ENCODE measurements at places on chromosomes 11 and 22. TPM values are rescaled to one million over a fixed set of nuclear protein-coding genes. Genes with fewer than 3 reads are reported as not detected.
A peak's percentile ranks its signal among the peaks of the same experiment; 100 is the strongest.

GRCh38 chr11:120023120-120023519, 114.8 kb downstream of the TRIM29 start:
- no peaks in the 10 kb centered on the region for H3K27me3 ChIP-seq
- H3K4me1 ChIP-seq, result no peaks in the 10 kb centered on the region
- H3K27ac ChIP-seq, result no peak overlapping the region

- H3K27ac ChIP-seq, result no peak overlapping the region
- H3K27me3 ChIP-seq, result no peaks in the 10 kb centered on the region
- H3K4me1 ChIP-seq, result no peaks in the 10 kb centered on the region
Observed at GRCh38 chr11:128331317-128331716, 256.0 kb downstream of the ETS1 start.

DNA sequence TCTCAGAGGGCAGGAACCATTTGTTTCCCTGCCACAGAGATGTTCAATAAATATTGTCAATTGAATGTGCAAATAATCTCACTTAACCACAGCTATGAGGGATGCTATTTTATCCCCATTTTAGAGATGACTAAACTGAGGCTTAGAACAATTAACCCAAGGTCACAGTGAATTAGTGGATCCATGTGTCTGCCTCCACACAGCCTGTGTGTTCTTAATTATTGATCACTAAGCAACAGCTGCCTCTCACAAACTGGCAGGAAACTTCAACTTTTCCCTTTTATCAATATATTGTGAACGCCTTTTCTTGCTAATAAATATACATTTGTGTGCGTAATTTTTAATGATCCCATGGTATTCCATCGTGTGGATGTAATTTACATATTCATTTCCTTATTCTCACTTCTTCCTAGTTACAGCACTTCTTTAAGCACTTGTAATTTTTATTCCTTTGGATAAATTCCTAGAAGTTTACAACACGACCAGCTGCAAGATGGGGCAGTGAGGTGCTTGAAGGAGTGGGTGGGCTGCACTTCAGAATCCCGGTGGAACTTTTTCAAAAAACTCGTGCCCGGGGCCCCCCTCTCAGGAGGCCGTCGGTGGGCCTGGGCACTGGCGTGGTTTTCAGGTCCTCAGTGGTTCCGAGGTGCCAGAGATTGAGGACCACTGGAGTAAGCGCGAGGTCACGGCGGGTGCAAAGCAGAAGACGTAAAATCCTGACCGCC, 915 bp upstream of the SREBF2 start:
- H3K4me1 ChIP-seq, result peaks cover 32% of the 10 kb centered on the region
- peak overlapping the region; percentile 97 for H3K4me3 ChIP-seq
- peak overlapping the region; percentile 96 for H3K27ac ChIP-seq
- H3K36me3 ChIP-seq, result peaks cover 14% of the 10 kb centered on the region
- DNase-seq, result no peak
- H3K27me3 ChIP-seq, result no peaks in the 10 kb centered on the region

ZFP91 gene
- total RNA-seq, result 32.1 TPM

GRCh38 chr11:132125988-132126871, 755.8 kb downstream of the NTM start:
- H3K4me3 ChIP-seq, result peak overlapping the region; percentile 28
- peak; percentile 41 for DNase-seq
- no peaks in the 10 kb centered on the region for H3K36me3 ChIP-seq
- H3K27ac ChIP-seq, result peak overlapping the region; percentile 54

CHRM1 gene
- 0.73 TPM for total RNA-seq

DNA sequence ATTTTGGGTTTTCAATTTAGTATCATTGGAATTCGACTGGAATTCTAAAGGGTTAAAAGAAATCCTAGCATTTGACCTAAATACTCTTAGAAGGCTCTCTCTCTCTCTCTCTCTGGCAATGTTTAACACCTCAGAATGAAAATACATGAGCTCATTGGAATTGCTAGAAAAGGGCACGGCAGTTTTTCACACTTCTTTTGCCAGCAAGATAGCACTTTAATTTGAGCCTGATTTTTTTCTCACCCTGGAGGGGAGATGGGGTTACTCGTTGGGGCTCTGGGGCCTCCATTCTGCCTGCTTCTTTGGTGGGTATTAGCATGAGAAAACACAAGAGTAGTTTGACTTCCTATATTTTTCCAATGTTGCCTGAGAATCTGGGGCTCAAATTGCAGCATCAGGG, 22.8 kb upstream of the CLMP start:
- no peaks in the 10 kb centered on the region for H3K4me1 ChIP-seq
- no peak overlapping the region for H3K27ac ChIP-seq
- no peak overlapping the region for H3K4me3 ChIP-seq
- H3K27me3 ChIP-seq, result peaks cover 3% of the 10 kb centered on the region
- no peak for DNase-seq

TSGA10IP gene
- not detected for total RNA-seq

MYRF gene
- 6.4 TPM for total RNA-seq

PES1 gene
- 38.7 TPM for total RNA-seq

- H3K36me3 ChIP-seq, result no peaks in the 10 kb centered on the region
- H3K27ac ChIP-seq, result no peak overlapping the region
- no peaks in the 10 kb centered on the region for H3K27me3 ChIP-seq
- no peak for DNase-seq
- no peak overlapping the region for H3K4me3 ChIP-seq
Observed at GRCh38 chr11:2747248-2748027, 47.6 kb upstream of the KCNQ1OT1 start.

- H3K27me3 ChIP-seq, result peaks cover 5% of the 10 kb centered on the region
- no peaks in the 10 kb centered on the region for H3K36me3 ChIP-seq
- DNase-seq, result no peak
- H3K27ac ChIP-seq, result no peak overlapping the region
- no peaks in the 10 kb centered on the region for H3K4me1 ChIP-seq
Observed at GRCh38 chr11:59069087-59069486, 17.0 kb upstream of the GLYATL1B start.

GRCh38 chr11:6926208-6927029, at the start of gene ZNF215:
Gene ZNF215, plus strand, starts transcription at chr11:6926426. Its CDS starts 5,847 bp downstream, at chr11:6932273.
- no peaks in the 10 kb centered on the region for H3K36me3 ChIP-seq
- no peaks in the 10 kb centered on the region for H3K27me3 ChIP-seq
- H3K27ac ChIP-seq, result peak within 1 kb of the TSS; percentile 53
- DNase-seq, result peak; percentile 85
- peak within 1 kb of the TSS; percentile 55 for H3K4me3 ChIP-seq
- H3K4me1 ChIP-seq, result no peaks in the 10 kb centered on the region

GRCh38 chr11:94897330-94897768, 76.0 kb downstream of the CWC15 start:
- no peaks in the 10 kb centered on the region for H3K4me1 ChIP-seq
- peak; percentile 67 for DNase-seq
- no peak overlapping the region for H3K27ac ChIP-seq
- H3K4me3 ChIP-seq, result no peak overlapping the region
- H3K27me3 ChIP-seq, result no peaks in the 10 kb centered on the region

GRCh38 chr11:91219535-91219934, 996.7 kb upstream of the CHORDC1 start:
- no peaks in the 10 kb centered on the region for H3K36me3 ChIP-seq
- H3K4me3 ChIP-seq, result no peak overlapping the region
- no peaks in the 10 kb centered on the region for H3K4me1 ChIP-seq
- H3K27me3 ChIP-seq, result no peaks in the 10 kb centered on the region
- H3K27ac ChIP-seq, result no peak overlapping the region

DNA sequence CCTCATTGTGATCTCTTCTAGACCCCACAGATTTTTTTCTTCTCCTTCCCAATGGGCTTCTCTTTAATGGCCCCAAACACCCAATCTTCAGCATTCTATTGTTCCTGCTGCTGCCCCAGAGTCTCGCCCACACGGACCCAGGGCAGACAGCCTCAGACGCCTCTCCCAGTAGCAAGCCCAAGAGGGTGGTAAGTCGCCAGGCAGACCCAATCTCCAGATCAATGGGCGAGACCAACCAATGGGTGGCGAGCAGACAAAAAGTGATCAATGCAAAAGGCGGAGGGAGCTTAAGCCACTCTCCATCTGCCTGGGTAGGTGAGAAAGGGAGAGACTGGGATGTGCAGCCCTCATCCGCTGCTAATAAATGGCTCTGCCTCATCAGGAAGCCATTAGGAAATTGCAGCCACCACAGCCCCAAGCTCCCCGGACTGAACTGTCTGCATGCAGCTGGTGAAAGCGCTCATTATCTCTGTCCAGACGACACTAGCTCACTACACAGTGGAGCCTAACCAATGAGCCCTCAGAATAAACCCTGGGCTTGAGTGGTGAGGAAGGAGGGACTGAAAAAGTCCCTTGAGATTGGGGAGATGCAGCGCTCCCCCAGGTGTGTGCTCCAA, 81.8 kb downstream of the ETS1 start:
- no peak overlapping the region for H3K4me3 ChIP-seq
- H3K36me3 ChIP-seq, result no peaks in the 10 kb centered on the region
- no peak for DNase-seq
- peak overlapping the region; percentile 86 for H3K27ac ChIP-seq
- peaks cover 51% of the 10 kb centered on the region for H3K4me1 ChIP-seq

GRCh38 chr11:66861774-66862558, 5.1 kb downstream of the LRFN4 start:
- peaks cover 67% of the 10 kb centered on the region for H3K36me3 ChIP-seq
- no peak overlapping the region for H3K4me3 ChIP-seq
- H3K27ac ChIP-seq, result no peak overlapping the region
- no peaks in the 10 kb centered on the region for H3K27me3 ChIP-seq
- peaks cover 31% of the 10 kb centered on the region for H3K4me1 ChIP-seq

GRCh38 chr11:105033343-105033742, 1.6 kb downstream of the CASP1 start:
- H3K27ac ChIP-seq, result no peak overlapping the region
- no peak for DNase-seq
- H3K4me1 ChIP-seq, result no peaks in the 10 kb centered on the region
